ENCODE measurements at places on chromosomes 6 and 20. TPM values are rescaled to one million over a fixed set of nuclear protein-coding genes. Genes with fewer than 3 reads are reported as not detected.

The LY6G6D gene
- not detected for total RNA-seq

The HDGFL1 gene
- total RNA-seq: not detected

The MEI4 gene
- not detected for total RNA-seq

The SNAP25 gene
- 5.1 TPM for total RNA-seq

The SAMD10 gene
- total RNA-seq: 4.5 TPM

The MRPS18A gene
- total RNA-seq: 60.2 TPM

The FAM184A gene
- total RNA-seq: 0.17 TPM

The NSFL1C gene
- total RNA-seq: 30.4 TPM

The C20orf141 gene
- not detected for total RNA-seq

The TRIM15 gene
- total RNA-seq: not detected

The HSPA1L gene
- total RNA-seq: 0.50 TPM

The TRAPPC3L gene
- not detected for total RNA-seq

The SPTLC3 gene
- 4.8 TPM for total RNA-seq

The BMP2 gene
- 2.2 TPM for total RNA-seq

The MAS1 gene
- total RNA-seq: not detected

The FILIP1 gene
- 0.34 TPM for total RNA-seq

The SPATS1 gene
- total RNA-seq: not detected

The UTRN gene
- 38.8 TPM for total RNA-seq

The MUC21 gene
- not detected for total RNA-seq

The COL11A2 gene
- 1.2 TPM for total RNA-seq

The GSTA2 gene
- total RNA-seq: not detected

The PLAGL2 gene
- 3.6 TPM for total RNA-seq

The THBD gene
- total RNA-seq: 1.5 TPM

The RBBP8NL gene
- not detected for total RNA-seq

The MACROD2 gene
- not detected for total RNA-seq

The TNFRSF6B gene
- 246 TPM for total RNA-seq

The PAK5 gene
- under 0.01 TPM for total RNA-seq

The SLC22A7 gene
- not detected for total RNA-seq

The ZFAND3 gene
- 17.1 TPM for total RNA-seq

The HRH3 gene
- total RNA-seq: not detected

The DLK2 gene
- 1.0 TPM for total RNA-seq

The ULBP3 gene
- total RNA-seq: 18.5 TPM

The SDHAF4 gene
- total RNA-seq: 13.1 TPM

The EYA2 gene
- 1.0 TPM for total RNA-seq

The GLP1R gene
- total RNA-seq: not detected

The TOX2 gene
- total RNA-seq: 50.5 TPM

The RIMS1 gene
- total RNA-seq: under 0.01 TPM

The UFL1 gene
- 17.7 TPM for total RNA-seq

The PM20D2 gene
- 17.0 TPM for total RNA-seq

The DNAH8 gene
- not detected for total RNA-seq

The SSTR4 gene
- not detected for total RNA-seq

The PDCD2 gene
- total RNA-seq: 77.9 TPM

The TMEM200A gene
- total RNA-seq: 3.4 TPM

The RHAG gene
- total RNA-seq: not detected

The HLA-F gene
- total RNA-seq: not detected

The OLIG3 gene
- total RNA-seq: not detected

The NEURL2 gene
- 3.7 TPM for total RNA-seq

The KCNK16 gene
- total RNA-seq: not detected

The FOXF2 gene
- 16.4 TPM for total RNA-seq

The CALHM5 gene
- total RNA-seq: 1.5 TPM

The PPP1R14C gene
- not detected for total RNA-seq

The GNMT gene
- not detected for total RNA-seq

The SLC16A10 gene
- under 0.01 TPM for total RNA-seq

The SOX18 gene
- 0.17 TPM for total RNA-seq

The SCRT2 gene
- total RNA-seq: not detected

The VNN1 gene
- not detected for total RNA-seq

Data from bronchus fibroblast of lung (primary cell).